ENCODE measurements at places on chromosomes 11 and 22. TPM values are rescaled to one million over a fixed set of nuclear protein-coding genes. Genes with fewer than 3 reads are reported as not detected.

Gene EXT2
- 53.7 TPM for total RNA-seq

Gene NXPE4
- total RNA-seq, result not detected

Gene PHLDB1
- total RNA-seq, result 71.8 TPM

Gene ROBO4
- 58.3 TPM for total RNA-seq

Gene SWAP70
- 50.1 TPM for total RNA-seq

Gene CEP126
- total RNA-seq, result 6.4 TPM

Gene OR6Q1
- not detected for total RNA-seq

Gene VSIG2
- 30.5 TPM for total RNA-seq

Gene CECR2
- total RNA-seq, result 10.9 TPM
